ENCODE measurements at places on chromosomes 5 and 9.

- DNase-seq: no peak
These were observed 9.9 kb upstream of the MEGF10 start for GRCh38 chr5:127280491-127281220.

DNA sequence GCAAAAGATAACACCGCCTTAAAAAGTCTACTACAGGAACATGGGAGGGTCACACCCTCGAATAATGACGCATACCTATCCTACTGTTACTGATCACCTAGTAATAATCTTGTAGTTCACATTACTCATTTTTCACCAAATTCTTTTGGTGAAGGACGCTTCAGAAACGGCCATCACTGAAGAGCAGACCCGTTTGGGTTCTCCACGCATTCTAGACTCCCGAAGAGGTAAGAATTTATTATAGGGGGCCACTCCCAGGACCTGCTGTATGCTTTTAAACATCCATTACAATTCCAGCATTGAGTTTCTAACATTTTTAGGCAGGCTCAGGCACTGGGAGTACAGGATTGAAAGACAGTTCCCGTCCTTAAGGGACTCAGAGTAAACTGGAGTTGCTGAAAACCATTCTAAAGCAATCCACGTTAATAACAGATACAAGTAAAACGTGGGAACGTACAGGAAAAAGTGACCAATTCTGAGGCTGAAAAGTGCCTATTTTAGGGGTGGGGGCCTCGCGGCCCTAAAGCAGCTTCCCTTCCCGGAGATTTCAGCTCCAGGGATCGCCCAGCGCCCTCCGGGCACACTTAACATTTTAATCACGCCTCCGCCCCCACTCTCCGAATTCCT is at the start of gene FER:
TSS of gene FER (plus strand) at position 124 of the 627 bp plus-strand sequence. CDS start 50,286 bp downstream, outside the sequence.
- peak; percentile 0 for DNase-seq

DNA sequence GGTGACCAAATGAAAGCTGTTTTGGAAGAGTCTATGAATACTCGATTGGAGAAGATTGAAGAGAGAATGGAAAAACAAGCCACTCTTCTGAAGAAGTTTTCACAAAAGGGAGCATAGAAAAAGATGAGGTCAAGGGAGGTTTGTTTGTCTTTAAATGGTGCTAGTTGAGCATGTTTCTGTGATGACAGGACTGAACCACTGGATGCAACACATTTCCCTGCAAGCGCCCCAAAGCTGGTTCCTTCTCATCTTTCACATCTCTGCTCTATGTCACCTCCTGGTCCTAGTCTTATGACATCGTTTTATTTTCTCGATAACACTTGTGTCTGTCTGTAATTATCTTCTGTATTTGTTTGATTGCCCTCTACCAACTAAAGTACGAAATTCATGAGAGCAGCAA is 3.8 kb upstream of the CCDC192 start:
- no peak for DNase-seq

GRCh38 chr5:173785400-173785799 is 102.7 kb upstream of the CPEB4 start:
- DNase-seq: no peak

DNA sequence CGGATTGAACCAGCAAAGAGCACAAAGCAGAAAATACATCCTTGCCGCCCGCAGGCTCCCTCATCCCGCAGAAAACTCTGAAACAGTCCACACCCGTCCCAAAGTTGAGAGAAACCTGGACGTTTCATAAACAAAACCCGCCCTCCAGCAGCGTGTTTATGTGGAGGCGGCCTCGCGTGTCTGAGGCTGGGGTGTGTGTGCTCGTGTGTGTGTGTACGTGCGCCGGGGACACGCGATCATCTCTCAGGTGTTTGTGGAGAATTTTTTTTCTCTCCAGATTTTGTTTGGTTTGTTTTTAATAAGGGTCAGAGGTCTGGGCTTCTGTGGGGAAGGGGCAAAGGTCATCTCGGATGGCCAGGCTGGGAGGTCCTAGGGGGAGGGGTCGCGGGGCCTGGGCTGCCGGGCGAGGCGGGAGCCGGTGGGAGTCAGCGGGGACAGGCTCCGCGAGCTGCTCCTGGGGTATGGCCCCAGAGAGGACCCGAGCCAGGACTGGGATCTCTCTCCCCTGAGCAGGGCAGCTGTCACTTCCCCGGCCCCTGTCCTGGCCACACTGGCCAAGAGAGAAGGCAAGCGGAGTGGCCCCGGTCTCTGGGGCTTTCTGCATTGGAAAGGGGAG is 206.4 kb downstream of the C9orf50 start:
- DNase-seq: no peak

DNA sequence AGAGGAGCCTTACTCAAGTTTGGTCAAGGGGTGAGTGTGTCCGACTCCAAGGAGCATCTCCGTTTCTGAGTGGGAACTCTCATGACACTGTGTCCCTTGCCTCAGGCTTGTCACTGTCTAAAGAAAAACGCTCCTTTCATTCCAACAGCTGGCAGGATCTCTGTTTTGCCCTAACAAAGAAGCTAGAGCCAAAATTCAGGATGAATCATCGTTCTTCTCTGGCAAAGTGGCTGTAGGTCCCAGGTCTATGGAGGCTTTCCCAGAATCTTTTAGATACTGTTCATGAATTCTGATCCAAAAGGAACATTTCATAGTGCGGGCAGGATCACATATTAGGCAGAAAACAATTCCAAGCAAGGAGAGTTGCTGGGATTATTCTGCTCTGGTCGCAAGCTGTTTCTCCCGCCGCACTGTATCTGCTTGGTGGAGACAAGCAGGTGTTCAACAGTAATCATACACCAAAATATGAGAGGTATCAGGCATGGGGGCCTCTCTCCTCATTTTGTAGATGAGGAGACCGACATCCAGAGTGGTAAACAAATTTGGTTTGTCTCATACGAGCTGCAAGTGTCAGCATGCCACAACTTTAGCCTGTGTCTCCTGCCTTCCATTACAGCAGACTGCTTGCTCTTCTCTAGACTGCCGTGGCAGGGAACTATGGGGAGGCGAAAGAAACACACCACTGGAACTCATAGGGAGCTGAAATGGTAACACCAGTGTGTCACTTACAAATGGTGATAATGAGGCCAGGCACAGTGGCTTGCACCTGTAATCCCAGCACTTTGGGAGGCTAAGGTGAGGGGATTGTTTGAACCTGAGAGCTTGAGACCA is 72.6 kb downstream of the ENTREP1 start:
- DNase-seq: no peak

DNA sequence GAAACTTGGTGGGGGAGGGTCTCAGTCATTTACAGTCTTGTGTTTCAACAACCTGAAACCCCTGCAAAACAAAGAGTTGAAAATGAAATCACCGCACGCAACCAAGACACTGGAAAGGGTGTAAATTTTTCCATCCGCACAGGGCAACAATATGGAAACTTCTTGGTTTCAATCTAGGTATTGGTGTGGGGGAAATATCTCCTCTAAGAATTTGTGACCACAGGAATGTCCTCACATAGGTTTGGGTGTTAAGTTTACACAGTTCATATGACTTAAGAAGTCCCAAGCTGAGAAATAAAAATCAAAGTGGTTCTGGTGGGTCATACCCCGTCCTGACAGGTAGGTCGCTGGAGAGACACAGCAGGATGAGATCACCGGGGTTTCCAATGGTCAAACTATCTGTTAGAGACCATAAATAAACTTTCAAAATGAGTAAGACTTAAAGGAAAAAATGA is 51.9 kb upstream of the PIP5K1B start:
- DNase-seq: no peak

DNA sequence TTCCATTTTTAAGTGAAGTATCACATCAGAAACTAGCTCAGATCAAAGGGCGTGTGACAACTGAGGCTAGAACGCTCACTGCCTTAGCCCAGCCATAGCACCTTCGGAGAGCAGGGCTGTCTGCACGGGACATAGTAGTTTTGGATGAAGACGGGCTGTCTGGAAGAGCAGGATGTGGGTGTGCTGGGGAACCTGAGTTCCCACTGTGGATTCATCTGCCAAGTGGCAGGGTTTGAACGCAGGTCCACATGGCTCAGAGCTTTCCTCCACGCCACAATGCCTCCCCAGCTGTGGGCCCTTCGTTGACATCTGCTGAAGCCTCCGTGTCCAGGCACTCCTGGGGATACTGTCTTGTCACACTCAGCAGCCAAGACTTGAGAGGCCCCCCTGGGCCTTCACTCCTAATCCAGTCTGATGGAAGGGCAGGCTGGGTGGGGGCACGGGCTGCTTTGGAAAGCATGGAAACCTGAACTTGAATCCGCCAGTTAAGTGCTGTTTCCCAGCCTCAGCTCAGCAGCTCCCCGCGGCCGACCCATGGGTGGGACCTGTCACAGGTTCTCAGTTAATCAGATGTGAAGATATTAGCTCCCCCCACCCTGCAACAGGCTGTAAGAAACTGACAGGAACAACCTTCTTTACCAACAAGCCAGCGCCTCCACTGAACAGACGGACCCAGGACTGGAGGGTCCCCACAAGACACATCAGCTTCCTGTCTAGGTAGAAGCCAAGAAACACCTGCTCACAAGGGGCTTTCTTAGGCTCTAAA is 228.1 kb downstream of the FANCC start:
- no peak for DNase-seq

DNA sequence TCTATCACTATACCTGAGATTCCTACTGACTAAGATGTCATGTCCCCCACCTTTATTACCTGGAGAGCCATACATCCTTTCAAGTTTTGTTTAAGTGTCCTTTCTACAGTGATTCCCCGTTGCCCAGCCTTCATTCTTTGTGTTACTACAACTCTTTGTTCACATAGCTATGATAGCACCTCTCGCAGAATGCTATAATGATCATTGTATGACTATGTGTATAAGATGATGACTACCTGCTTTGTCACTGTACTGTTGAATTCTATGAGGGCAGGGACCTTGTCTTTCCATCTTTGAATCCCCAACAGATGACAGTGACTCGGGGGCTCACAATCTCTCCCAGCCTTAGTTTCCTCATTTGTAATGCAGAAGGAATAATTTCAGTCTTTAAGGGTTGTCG is 361.2 kb downstream of the NPR3 start:
- DNase-seq: no peak

- DNase-seq: no peak
These were observed 3.6 kb upstream of the PAX5 start for GRCh38 chr9:37037503-37038301.

Measured in NCI-H1417 treated with DMSO at 0.1 percent for 48 hours (cell line).